ENCODE measurements at places on chromosomes 7 and 10.

GRCh38 chr7:104137971-104138370 is 69.8 kb downstream of the ORC5 start:
- peaks cover 4% of the 10 kb centered on the region for H3K36me3 ChIP-seq
- peak overlapping the region; percentile 66 for H3K27ac ChIP-seq

- H3K4me3 ChIP-seq = no peak overlapping the region
- H3K27ac ChIP-seq = no peak overlapping the region
- no peaks in the 10 kb centered on the region for H3K27me3 ChIP-seq
- no peak for DNase-seq
- H3K4me1 ChIP-seq = peaks cover 9% of the 10 kb centered on the region
These were observed 28.5 kb downstream of the VPS41 start for GRCh38 chr7:38880454-38880853.

- H3K27ac ChIP-seq = no peak overlapping the region
- no peaks in the 10 kb centered on the region for H3K4me1 ChIP-seq
- no peaks in the 10 kb centered on the region for H3K27me3 ChIP-seq
- no peak overlapping the region for H3K4me3 ChIP-seq
- no peak for DNase-seq
- no peaks in the 10 kb centered on the region for H3K36me3 ChIP-seq
These were observed 555.3 kb upstream of the CELF2 start for GRCh38 chr10:10462151-10462941.

GRCh38 chr10:33822774-33823173 is 488.3 kb upstream of the NRP1 start:
- peaks cover 17% of the 10 kb centered on the region for H3K27me3 ChIP-seq
- no peak for DNase-seq
- H3K27ac ChIP-seq = no peak overlapping the region
- no peak overlapping the region for H3K4me3 ChIP-seq
- no peaks in the 10 kb centered on the region for H3K36me3 ChIP-seq
- no peaks in the 10 kb centered on the region for H3K4me1 ChIP-seq

GRCh38 chr10:44906486-44906885 is 4.7 kb upstream of the TMEM72 start:
- no peak overlapping the region for H3K4me3 ChIP-seq
- DNase-seq = no peak
- no peak overlapping the region for H3K27ac ChIP-seq
- peaks cover 8% of the 10 kb centered on the region for H3K4me1 ChIP-seq
- peaks cover 15% of the 10 kb centered on the region for H3K27me3 ChIP-seq
- H3K36me3 ChIP-seq = no peaks in the 10 kb centered on the region

DNA sequence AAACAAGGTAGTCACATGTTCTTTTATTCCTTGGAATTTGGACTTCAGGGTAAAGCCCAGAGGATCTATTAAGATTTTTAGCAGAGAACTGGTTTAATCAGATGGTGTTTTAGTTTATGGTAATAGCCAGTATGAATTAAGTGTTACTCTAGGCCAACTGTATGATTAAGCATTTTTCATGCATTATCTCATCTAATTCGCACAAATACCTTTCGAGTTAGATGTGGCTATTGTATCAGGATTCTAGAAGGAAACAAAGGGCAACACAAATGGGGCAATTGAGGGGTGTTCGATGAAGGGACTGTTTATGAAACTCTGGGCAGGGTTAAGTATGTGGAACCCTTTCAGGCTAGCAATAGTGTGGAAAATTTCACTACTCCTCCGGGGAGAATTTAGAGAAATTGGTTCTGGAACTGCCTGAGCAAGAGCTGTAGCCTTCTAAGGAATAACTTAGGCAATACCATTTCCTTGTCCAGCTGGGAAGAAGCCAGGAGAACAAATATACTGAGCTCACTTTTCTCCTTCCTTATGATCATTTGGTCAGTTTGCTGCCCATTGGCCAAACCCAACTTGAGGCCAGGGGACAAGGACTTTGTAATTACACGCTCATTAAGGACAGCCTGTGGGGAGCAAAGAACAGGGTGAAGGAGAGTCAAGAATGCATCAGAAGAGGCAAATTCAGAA is 319.0 kb upstream of the FZD1 start:
- peak overlapping the region; percentile 25 for H3K4me3 ChIP-seq
- peak overlapping the region; percentile 84 for H3K27ac ChIP-seq
- H3K36me3 ChIP-seq = peaks cover 6% of the 10 kb centered on the region
- H3K27me3 ChIP-seq = no peaks in the 10 kb centered on the region

GRCh38 chr7:1864161-1864940 is 194.3 kb downstream of the ELFN1 start:
- H3K4me1 ChIP-seq = no peaks in the 10 kb centered on the region
- H3K36me3 ChIP-seq = no peaks in the 10 kb centered on the region
- H3K4me3 ChIP-seq = no peak overlapping the region
- no peak overlapping the region for H3K27ac ChIP-seq
- H3K27me3 ChIP-seq = no peaks in the 10 kb centered on the region
- no peak for DNase-seq

Data from HFFc6 (cell line).